Left renal pelvis (tissue), 4 donors: ENCODE measurements at places on chromosomes 5 and 9.

- DNase-seq, result no peak
These were observed 29.6 kb downstream of the RGS3 start for GRCh38 chr9:113493203-113493520.

- no peak for DNase-seq
These were observed 127.3 kb downstream of the XRCC4 start for GRCh38 chr5:83204651-83205050.

- DNase-seq, result no peak
These were observed 9.4 kb downstream of the CCDC127 start for GRCh38 chr5:208449-209114.

GRCh38 chr5:102048940-102049339 is 247.1 kb downstream of the SLCO4C1 start:
- DNase-seq, result no peak

DNA sequence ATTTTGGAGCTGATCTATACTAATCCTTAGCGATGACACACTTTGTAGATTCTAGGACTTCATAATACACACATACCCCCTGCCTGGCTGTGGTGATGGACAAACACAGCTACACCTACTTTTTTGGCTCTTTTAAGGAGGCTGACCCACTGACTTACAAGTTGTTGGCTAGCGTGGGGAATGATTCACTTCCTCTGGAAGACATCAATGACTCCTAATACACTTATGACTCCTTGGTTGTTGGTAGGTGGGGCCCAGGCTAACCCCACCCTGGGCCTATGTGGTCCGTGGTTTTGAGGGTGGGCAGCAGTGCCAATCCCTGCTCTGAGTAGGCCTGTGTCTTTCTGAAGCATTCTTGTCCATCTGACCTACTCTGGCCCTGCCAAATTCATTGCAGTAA is 144.4 kb downstream of the SLC12A2 start:
- DNase-seq, result no peak

GRCh38 chr9:121698627-121699570 is 47.5 kb downstream of the DAB2IP start:
- no peak for DNase-seq

DNA sequence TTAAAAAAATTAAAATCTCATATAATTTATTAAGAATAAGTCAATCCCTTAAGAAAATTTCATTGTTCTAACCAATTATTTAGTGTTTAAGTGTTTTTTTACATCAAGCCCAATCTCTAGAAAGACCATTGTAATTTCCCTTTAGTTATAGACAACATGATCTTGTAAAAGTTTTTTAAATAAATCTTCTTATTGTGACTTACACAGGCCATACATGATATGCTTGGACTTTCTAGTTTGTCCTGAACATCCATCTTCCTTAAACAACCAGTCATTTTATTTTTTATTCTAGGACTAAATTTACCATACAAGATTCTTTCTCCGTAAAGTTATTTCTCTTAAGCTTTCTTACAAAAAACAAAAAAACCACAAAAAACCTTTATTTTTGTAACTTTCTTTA is 126.5 kb upstream of the MAST4 start:
- DNase-seq, result no peak

GRCh38 chr5:54093081-54093492 is 217.3 kb downstream of the ARL15 start:
- DNase-seq, result no peak

DNA sequence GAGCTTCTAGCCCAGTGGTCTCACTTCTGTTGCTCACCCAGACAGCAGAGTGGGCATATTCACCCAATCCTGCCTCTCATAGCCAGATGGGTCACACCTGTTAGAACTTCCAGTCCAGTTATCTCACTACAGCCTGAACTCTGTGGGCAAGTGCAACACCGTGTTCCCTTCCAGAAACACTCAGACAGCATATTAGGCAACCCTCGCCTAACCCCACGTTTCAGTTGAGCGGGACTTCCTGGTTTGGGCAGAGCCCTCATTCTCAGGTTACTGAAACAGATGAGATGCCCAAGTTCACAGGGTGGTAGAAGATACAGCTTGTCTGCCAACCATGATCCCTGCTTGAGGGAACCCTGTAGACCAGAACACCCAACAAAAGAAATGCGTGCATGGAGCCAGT is 538.2 kb downstream of the CYLC2 start:
- no peak for DNase-seq

DNA sequence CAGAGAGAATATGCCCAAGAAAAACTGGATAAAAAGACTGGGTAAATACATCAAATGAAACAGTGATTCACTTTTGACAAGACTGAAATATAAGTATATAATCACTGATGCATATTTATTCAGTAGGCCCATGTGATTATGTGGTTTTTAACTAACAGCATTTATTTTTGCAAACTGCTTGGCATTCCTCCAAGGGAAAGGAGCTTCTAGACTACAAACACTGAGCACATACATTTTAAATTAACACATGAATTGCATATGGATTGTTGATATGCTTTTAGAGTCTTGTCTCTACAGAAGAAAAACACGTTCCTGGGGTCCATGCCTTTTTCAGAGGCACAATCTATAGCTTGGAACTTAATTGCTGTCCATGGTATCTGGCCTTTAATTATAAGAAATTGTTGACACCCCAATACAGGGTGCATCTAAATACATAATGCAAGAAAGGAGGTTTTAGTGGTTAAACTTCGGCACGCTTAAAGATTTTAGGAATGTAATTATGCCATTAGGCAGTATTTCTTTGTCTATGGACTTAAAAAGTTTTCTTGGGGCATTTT is 6.9 kb upstream of the MEIKIN start:
- DNase-seq, result no peak
